Stimulated activated CD4-positive, alpha-beta T cell treated with anti-CD3 and anti-CD28 coated beads, Interleukin-2, amount 100 ng/mL, for 24 hours (primary cell): ENCODE measurements at places on chromosomes 2 and 18.

DNA sequence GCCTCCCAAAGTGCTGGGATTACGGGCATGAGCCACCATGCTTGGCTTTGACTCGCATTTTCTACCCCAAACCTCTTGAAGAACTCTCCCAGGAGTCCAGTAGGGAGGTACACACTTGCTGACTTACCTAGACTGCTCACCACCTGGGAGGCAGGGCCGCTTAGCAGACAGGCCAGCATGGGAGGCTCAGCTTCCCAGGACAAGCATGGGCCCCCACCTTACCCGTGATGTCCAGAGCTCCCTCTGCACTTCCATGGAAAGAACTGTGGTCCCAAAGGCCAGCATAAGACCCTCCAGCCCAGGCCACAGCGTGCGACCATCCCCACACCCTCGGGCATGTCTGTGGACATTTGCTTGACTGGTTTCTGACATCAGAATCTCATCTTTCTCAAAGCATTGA lies 36.8 kb downstream of the ST8SIA5 start:
- no peak for DNase-seq

DNA sequence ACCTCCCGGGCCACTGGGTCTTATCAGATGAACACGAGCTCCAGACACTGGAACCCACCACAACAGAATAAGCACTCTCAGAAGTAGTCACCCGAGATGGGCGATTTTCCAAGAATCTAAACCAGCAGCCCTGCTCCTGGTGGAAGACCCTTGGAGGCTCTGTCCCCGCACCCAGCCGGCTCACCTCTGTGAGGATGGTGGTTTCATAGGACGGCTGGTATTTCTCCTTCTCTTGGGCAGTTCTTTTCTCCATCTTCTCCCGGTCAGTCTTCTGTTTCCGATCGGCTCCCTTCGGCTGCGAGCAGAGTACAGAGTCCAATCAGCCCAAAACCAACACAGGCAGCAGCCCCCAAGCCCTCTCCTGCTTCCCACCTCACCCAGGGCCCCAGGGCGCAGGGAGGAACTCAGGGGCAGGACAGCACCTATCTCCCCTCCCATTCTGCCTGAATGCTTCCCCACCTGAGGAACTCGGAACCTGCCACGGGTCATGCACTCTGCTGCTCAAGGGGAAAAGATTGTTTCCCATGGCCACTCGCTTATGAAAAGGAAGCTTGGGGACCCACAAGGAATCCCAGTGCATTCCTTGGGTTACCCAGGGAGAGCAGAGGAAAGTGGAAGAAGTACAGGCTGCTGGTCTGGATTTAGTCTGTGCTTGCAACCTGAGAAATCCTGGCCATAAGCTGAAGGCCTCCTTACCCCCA lies 42.7 kb downstream of the TFCP2L1 start:
- no peak for DNase-seq

DNA sequence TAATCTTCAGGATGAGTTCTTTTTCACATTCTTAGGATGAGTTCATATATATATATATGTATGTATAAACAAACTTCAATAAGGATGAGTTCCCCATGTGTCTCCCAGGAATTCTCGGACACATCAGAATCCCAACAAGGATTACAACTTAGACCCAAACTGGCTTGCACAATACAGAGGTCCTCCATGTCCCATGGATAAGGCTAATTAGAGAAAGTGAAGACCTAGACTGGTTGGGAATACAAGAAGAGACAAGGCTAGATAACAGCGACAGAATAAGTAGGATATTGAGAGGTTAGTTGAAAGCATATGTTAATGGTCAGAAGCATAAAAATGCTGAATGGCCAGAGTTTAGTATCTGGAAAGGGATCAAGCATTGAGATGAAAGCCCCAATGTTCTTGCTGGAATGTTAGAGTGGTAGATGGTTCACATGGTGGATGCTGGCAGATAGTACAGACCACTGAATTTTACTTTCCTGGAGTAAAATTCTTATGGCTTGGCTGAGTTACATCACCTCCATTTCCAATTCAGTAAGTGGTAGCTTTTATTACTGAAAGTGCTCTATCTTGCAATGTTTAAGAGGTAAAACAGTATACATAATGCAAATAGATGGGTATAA lies 154.9 kb upstream of the EPHA4 start:
- DNase-seq: no peak

- DNase-seq: no peak
These were observed 44.5 kb downstream of the PKP4 start for GRCh38 chr2:158501301-158501700.

DNA sequence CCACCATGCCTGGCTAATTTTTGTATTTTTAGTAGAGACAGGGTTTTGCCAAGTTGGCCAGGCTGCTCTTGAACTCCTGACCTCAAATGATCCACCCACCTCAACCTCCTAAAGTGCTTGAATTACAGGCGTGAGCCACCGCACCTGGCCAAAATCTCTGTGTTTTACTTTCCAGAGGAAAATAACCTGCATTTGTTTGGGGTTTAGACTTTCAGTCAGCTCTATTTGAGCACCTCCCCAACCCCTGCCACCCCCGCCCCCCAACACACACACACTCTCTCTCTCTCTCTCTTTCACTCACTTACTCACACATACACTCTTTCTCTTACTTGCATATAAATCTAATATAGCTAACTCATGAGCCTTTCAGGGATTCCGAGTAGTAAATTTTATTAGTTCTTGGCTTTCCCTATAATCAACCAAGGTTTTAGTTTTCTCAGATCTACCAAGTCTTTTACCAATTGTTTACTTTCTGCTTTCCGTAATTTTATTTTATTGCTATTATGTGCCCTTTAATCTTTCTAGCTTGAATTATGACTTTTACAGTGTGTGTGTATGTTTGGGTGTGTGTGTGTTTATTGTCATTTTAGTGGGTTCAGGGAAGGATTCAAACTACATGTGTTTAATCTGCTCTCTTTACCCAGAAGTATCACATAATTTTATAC lies 24.5 kb downstream of the MFSD6 start:
- DNase-seq: no peak

DNA sequence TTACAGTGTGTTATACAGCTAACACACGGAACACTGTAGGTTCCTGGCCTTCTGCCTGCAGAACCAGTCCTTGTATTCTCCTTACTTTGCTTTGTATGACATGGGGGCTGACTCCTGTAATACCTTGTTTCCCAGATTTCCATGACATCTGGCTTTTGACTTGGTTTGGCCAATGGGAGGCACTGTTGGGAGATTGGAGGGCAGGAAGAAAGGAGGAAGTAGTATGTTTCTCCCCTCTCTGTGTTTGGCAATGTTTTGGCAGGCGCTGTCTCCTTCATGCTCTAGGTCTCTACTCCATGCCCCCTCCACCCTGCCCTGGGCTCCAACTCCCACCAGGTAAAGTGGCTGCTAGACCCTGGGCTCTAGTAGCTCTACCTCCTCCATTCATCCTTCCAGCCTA lies 331.1 kb upstream of the SLC14A2 start:
- DNase-seq: no peak

DNA sequence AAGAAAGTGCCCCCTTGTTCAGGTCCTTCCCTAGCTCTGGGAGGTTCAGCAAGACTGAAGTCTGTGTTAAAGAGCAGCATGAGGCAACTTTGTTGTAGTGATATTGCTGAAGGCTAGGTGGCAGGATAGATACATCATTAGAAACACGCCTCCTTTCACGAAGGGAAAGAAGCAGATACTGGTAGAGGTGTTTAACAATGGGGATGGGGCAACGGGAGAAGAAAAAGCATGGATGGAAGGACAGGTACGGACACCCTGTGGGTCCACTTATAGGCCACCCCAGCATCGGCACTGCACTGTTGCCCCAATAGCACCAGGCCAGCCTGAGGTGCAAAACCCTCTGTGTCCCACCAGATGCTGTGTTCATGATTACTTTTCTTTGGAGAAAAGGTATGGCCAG lies 3.5 kb upstream of the IGFBP5 start:
- no peak for DNase-seq

GRCh38 chr2:71563872-71564271 lies 110.5 kb downstream of the DYSF start:
- no peak for DNase-seq

DNA sequence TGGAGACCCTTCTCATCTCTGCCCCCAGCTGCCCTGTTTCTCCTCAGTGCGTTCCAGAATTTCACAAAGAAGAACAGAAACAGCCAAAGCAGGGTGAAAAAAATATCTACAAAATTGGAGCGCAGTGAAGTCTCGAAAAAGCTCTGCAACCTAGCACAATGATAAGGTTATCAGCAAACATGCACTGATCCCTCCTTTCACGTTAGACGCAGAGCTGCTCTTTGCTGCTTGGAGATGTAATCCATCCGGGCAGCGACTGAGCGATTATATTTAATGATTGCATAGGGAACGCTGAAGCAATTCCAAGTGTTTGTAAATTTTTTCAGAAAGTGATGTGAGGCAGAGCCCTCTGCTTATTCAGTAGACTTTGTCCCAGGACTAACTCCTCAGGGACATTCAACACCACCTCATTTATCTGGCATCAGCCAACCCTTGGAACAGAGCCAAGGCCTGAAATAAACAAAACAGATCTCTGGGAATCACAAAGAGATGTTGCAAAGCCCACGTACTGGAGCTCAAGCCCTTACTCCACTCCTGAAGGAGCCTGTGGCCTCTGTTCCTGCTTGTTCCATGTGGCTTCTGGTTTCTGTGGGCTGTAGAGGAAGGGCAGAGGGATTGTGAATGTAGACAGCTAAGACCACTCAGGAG lies 172.6 kb upstream of the BCL2L11 start:
- DNase-seq: no peak

GRCh38 chr2:201574766-201575165 lies 68.5 kb downstream of the TMEM237 start:
- no peak for DNase-seq

DNA sequence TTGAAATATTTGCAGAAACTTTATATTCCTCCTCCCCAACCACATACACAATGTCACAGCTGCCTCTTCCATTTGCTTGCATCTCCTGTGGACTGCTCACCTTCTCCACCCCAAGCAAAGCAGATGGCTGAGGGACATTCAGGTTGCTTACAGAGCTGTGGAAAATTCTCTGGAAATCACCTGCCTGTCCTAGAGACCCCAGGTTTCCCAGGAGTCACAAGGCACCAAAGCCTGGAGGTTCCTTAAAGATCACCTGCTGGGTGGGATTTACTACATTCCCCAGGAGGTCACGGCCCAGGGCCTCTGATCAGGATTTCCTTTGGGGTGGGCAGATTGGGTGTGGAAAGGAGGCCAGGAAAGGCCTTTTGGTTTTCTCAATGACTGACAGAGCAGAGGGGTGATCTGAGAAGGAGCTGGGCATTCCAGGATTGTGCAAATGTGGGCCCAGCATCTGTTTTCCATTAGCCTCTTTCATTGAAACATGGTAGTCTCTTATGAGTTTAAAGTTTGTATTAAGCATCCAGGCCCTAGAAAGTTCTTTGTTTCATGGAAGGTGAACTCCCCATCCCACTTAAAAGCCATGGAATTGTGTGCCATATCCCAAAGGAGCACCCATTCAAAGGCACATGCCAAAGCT lies 410.7 kb upstream of the TNP1 start:
- no peak for DNase-seq
